ENCODE measurements at places on chromosomes 5 and 9. TPM values are rescaled to one million over a fixed set of nuclear protein-coding genes. Genes with fewer than 3 reads are reported as not detected.

Gene PRSS3
- total RNA-seq: 29.5 TPM

Gene CCL28
- not detected for total RNA-seq

DNA sequence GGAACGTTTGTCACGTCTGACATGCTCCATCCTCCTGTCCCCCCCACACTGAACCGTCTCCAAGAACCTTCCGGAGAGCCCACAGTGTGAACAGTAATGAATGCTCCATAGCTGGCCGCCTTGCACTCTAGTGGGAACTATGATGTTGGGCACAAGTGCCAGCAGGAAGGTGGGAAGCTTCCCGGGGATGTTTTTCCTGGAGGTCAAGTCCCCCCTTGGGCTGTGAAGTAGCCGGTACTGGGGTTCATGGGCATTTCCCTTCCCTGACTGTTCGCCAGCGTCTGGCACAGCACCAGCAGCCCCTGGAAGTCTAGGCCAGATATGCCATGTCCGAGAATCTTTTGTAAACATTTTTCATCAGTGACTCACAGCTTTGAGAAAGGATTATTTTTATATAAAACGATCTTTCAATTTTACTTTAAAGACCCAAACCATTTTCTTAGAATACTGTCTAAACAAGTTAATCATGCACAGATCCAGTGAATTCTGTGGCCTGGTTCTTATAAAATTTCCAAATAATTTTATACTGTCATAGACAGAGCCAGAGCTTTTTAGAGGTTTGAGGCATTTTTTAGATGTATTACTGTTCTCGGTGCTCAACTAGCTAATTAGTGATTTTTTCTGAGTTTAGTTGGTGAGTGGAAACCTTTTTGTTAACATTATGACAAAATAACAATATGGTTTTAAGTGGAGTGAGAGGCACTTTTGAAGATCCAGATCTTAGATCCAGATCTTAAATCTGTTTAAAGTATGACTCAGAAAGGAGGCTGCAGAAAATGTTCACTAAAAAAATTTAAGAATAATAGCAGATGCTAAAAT lies 11.6 kb downstream of the ABL1 start:
- peak; percentile 74 for DNase-seq

DNA sequence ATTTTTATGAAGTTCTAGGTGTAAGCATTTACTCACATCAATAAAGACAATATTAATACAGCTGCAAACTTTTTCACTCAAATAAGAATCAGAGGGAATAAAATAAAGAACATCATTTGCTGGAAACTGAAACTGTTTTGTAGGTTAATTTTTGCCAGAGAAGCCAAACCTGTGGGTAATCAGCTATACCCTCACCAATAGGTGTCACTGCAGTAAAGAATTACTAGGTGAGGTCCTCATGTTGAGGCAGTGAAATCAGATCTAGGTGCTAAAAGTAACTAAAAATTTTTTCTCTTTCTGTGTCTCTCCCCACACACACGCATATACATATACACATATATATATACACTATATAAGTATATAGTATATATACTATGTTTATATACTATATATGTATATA lies 1016.3 kb upstream of the SEMA6A start:
- peak; percentile 24 for DNase-seq

- no peak for DNase-seq
Measured at GRCh38 chr5:58452566-58453258, 7.2 kb downstream of the PLK2 start.

Measured in HFFc6 (cell line).